Stimulated activated CD4-positive, alpha-beta T cell treated with anti-CD3 and anti-CD28 coated beads, Interleukin-2, amount 100 ng/mL, for 48 hours (primary cell): ENCODE measurements at places on chromosomes 1 and 21.

- DNase-seq: no peak
Measured at GRCh38 chr1:69230208-69230607, 337.5 kb upstream of the LRRC7 start.

DNA sequence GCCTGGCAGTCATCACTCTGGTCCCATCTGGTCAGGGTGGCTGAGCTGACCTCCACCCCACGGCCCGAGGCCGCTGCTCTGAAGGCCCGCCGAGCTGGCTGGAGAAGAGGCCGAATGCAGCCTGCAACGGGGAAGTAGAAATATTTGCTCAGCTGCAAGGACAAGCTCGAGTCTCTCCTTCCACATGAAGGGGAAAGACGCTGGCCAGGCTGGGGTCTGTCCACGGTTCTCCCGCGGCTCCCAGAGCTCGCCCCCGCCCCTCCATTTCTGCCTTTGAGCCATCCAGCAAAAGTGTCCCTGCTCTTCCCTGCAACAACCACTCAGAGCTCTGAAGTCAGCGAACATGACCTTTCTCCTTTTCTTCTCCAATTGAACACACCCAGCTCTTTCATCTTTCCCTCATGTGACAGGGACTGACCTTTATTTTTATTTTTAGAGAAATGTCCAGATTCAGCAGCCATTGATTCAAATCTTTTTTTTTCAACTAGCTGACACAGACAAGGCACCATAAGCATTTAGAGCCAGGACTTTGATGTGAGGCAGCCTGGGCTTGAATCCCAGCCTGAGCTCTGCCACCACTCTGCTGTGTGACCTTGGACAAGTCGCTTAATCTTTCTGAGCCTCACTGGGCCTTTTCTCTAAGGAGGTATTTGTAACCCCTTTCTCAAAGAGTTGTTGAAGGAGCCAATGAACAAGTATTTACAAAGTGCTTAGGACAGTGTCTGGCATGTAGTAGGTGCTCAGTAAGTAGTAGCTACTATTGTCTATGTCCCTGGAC lies 149.3 kb upstream of the WNT4 start:
- DNase-seq: no peak

DNA sequence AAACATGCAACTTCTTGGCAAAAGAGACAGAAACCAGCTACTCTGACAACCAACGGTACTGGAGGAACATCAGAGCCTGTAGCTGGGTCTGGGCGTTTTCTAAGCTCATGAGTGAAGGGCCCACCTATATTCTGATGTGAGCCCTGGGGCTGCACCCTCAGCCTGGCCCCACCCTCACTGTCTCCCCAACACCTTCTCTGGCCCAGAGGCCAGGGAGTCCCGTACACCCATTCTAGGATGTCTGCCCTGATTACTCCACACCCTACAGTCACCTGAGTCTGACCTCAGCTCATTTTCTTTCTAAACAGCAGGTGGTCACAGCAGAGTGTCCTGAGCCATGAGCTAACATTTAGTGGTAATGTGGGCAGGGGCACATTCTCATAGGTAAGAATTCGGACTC lies 439.2 kb downstream of the MATN1 start:
- no peak for DNase-seq

- peak; percentile 2 for DNase-seq
Measured at GRCh38 chr21:37700641-37701202, 215.5 kb downstream of the KCNJ6 start.

DNA sequence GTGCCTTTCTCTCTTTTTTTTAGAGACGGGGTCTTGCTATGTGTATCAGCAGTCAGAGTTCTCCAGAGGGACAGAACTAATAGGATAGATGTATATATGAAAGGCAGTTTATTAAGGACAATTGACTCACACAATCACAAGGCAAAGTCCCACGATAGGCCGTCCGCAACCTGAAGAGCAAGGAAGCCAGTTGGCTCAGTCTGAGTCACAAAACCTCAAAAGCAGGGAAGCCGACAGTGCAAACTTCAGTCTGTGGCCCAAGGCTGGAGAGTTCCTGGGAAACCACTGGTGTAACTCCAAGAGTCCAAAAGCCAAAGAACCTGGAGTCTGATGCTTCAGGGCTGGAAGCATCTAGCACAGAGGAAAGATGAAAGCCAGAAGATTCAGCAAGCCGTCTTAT lies 16.3 kb upstream of the H3-3A start:
- DNase-seq: no peak

GRCh38 chr21:42463861-42464515 lies 32.0 kb downstream of the RSPH1 start:
- DNase-seq: peak; percentile 55

DNA sequence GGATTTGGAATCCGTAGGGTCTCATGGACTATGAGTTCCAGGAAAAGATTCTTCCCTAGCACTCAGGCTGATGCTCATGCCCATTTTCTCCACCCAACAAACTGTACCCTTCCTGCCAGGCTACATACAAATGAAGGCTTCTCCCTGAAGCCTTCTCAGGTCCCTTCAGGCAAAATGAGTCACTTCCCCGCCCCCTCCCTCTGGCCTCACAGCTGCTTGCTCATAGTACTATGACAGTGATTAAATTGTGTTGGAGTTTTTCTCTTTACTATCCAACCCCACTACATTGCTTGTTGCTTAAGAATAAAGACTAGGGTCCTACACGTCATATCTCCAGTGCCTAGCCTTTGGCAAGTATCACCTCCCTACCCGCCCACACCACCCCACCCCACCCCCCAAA lies 207.6 kb upstream of the NFIA start:
- DNase-seq: no peak

DNA sequence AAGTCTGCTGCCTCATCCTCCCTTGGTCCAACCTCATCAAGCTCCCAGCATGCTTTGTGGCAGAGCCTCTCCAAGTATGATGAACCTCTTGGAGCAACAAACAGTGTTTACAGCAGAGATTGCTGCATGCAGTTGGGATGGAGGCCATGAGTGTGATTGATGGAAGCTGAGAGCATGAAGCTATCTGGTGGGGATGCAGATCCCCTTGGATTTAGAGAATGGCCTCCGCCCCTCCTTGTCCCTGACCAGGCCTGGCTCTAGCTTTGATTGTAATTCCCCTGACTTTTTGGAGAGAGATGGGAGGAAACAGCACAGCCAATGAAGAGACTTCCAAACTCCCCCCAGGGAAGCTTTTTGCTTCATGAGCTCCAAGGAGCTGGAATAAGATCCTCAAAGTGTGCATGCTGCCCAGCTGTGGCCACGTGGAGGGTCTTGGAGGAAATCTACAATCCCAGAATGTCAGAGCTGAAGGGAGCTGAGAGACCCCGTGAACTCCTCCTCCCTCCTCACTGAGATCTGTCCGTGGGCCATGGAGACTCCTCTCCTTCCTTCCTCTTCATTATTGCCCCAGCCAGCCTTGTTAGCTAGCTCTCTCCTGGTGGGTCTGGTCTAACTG lies 165.3 kb upstream of the USP24 start:
- DNase-seq: no peak

- no peak for DNase-seq
Measured at GRCh38 chr1:12416744-12417143, 186.9 kb downstream of the VPS13D start.

GRCh38 chr1:86906419-86906818 lies 7.5 kb downstream of the SELENOF start:
- DNase-seq: no peak

- no peak for DNase-seq
Measured at GRCh38 chr1:221840511-221841243, 98.8 kb upstream of the DUSP10 start.

GRCh38 chr1:185279571-185279970 lies 37.5 kb downstream of the IVNS1ABP start:
- no peak for DNase-seq

- DNase-seq: no peak
Measured at GRCh38 chr1:60071296-60071695, 2.3 kb downstream of the C1orf87 start.

DNA sequence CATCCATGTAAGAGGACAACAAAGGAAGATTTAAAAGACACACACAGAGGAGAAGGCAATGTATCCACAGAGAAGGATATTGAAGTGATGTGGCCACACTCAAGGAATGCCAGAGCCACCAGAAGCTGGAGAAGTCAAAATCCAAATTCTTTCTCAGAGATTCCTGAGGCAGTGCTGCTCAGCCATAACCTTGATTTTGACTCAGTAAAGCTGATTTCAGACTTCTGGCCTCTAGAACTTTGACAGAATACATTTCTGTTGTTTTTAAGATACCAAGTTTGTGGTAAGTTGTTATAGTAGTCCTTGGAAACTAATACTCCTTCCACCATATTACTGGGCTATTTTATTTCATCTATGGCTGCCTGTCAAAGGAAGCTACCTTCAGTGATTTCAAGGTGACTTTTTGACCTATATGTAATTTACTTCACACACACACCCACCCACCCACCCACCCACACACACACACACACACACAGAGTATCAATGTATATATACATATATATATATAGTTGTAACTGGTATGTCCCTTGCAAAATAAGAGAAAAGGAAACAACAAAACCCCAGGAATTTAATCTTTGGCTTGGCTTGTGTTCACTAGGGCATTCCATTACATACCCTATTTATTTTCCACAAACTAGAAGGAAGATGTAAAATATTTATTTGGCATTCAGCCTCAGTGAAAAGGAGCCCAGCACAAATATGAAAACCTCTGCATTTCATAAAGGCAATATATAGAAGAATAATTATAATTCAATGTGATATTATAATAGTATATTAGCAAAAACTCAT lies 142.1 kb upstream of the PTGFR start:
- no peak for DNase-seq

- no peak for DNase-seq
Measured at GRCh38 chr1:94741510-94741909, 78.6 kb upstream of the SLC44A3 start.

DNA sequence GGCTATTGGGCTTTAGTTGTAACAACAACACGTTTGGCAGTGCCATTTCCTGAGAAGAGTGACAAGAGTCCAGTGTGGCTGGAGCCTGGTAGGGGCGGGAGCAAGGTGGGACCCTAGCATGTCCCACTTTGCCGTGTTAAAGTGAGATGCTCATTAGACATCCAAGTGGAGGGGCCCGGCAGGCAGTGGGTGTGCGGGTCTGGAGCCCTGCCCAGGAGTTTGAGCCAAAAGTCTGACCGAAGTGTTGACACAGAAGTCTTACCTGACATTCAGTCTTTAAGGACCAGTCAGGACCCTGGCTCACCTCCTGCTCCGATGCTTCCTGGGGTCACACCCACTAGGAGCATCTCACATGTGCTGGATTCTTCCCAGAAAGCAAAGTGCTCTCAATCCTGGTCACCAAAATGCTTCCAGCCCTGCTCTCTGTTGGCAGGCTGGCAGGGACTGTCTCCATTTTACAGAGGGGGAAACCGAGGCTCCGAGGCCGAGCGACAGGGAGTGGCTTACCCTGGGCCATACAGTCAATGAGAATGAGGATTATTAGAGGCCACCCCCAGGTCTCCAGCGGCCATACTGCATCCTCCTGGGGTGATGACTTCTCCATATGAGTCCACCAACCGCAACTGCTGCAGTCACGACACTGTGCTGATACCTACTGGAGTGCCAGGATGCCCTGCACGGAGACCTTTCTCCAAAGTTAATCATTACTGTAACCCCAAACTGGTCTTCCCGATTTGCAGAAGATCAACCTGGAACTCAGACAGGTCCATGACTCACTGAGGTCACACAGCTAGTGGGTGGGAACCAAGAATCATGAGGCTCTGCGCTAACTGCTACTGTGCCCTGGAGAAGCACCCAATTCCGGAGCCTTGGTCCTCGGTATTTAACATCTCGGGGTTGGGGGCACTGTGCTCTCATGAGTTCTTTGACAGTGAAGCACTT lies 112.7 kb downstream of the PRDM2 start:
- no peak for DNase-seq

GRCh38 chr1:15080328-15081007 lies 73.1 kb upstream of the TMEM51 start:
- DNase-seq: no peak

GRCh38 chr1:245984390-245985155 lies 522.5 kb downstream of the SMYD3 start:
- no peak for DNase-seq

- DNase-seq: no peak
Measured at GRCh38 chr1:211343607-211344006, 17.0 kb downstream of the TRAF5 start.

DNA sequence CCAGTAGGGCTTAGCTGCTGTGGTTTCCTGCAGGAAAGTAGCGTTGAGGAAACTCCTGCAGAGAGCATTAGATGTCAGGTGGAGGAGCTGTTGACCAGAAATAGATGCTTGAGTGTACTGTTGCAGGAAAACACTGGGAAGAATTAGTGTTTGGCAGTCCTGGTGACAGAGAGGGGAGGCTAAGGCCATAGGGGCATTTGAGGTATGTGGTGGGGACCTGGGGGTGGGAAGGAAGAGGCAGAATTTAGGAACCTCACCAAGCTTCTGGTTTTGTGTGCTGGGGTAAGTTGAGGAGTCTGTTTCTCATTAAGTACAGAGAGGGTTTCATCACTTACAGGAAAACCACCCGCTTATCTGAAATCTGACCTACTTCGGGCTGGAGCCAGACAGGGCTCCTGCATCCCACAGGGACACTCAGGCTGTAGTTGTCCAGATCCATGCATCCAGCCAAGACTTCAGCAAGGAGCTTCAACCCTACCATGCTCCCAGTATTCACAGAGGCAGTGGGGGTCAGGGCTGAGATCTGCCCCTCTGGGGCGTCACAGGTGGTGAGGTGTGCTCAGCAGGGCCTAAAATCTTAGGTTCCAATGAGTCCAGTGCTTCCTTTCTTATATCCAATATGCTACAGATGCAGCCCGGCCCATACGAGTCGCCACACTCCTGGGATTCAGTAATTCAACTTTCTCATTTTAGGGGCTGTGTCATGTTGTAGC lies 15.1 kb downstream of the SH2D2A start:
- no peak for DNase-seq
